ENCODE measurements at places on chromosomes 5 and 9.
A peak's percentile ranks its signal among the peaks of the same experiment; 100 is the strongest.

- DNase-seq, result peak; percentile 99
Measured at GRCh38 chr5:177456976-177457851, 10.6 kb downstream of the PRR7 start.

- DNase-seq, result no peak
Measured at GRCh38 chr5:1075931-1076330, 35.9 kb downstream of the SLC12A7 start.

DNA sequence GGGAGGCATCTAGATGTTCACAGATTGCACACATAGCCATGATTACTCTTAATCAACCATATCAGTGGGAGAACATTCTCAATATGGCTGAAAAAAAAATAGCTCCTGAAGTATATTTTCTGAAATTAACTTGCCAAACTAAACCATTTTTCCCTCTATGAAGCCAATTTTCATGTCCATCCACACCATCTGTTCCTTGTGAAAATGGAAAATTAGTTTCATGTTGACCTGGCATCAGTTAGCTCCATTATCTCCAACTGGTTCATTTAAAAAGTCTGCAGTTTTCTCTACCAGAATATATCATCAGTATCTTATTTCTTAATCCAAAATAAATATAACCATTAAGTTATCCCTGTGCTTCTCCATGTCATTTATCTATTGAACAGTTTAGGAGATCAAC, 138.8 kb upstream of the CDH10 start:
- DNase-seq, result no peak

DNA sequence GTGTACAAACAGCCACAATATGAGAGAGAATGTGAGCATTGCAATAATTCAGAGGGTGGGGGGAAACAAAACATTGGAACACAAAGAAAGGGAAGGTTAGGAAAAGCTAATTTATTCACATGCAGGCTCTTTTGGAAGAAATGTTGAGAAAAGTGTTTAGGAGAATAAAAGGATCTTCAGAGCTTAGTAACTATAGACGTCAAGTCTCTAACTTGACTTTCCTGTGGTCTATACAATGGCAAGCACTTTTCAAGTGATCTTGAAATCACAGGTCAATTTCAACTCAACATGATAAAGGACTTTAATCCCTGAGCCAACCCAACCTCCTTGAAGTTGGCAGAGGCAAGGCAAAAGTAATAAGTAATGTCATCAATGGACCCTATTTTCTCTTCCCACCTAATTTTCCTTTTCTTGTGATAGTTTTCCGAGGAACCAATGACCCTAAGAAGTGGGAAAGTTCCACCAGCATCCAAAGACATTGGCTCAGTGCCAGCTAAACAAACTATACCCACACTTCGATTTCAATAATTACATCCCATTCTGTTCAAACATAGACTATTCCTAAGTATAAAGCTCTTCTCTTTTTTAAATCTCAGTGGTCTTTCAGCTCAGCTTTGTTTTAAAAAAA, 23.7 kb downstream of the RFK start:
- no peak for DNase-seq

DNA sequence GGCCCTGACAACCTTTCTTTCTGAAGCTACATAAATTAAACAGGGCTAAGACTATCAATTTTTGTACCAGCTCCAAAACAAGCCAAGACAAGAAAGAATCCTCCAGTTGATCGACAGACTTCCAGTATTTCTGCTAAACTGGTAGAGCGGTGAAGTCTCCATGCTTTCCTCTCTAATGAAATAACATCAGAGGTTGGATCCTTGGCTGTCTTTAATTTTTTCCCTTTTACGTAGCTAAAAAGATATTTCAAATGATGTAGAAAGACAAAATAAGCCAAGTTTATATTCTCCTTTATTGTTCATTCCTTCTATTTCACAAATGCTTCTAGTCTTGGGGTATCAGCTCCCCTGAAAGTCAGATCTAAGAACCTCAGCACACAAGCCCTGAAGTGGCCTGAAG, 434.9 kb downstream of the NFIB start:
- DNase-seq, result no peak
